Occipital lobe (tissue), 3 donors: ENCODE measurements at places on chromosomes 2 and 18. TPM values are rescaled to one million over a fixed set of nuclear protein-coding genes. Genes with fewer than 3 reads are reported as not detected.

Gene TMX3
- total RNA-seq = 84.7 TPM

- DNase-seq = no peak
These were observed 55.5 kb downstream of the SGPP2 start for GRCh38 chr2:222479859-222480258.

Gene KCNS3
- total RNA-seq = 3.4 TPM

- DNase-seq = no peak
These were observed 7.3 kb downstream of the ASPRV1 start for GRCh38 chr2:69954084-69954483.

Gene PXDN
- total RNA-seq = 35.6 TPM

Gene AGFG1
- 112 TPM for total RNA-seq

- DNase-seq = no peak
These were observed 87.1 kb downstream of the PXDN start for GRCh38 chr2:1656961-1657841.

DNA sequence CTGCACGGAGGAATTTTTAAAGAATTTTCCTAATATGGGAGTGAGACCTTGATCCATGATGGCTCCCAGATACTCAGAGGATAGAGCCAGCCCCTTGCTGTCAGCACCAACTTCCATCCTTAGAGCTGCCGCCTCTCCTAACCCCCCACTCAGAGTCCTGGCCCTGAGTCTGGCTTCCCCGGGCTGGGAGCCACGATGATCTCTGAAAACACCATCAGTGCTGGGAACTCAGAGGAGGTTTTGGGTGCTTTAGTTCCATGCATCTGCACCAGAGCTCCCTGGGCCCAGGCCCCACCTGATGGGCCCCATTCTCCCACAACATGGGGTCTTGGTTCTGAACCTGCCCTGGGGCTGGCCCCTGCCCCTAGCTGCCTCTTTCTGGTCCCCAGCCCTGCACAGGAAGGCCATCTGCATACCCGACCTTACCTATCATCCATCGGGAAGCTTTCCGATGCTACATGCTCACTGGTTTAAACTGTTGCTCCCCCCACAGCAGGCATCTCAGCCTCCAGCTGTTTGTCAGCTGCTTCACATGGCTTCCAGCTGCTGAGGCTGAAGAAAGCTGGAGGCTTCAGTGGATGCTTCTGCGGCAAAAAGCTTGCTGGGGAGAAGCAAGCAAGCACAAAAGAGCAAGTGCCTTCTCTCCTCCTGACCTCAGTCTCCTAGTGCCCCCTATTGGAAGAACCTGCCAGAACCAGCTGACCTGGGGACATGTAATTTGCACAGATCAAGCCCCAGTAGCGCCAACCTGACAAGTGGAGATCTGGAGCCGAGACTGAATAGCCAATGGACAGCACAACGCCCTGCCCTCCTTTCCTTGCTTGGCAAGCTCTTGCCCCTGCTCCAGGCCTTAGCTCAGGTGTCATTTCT, 24.2 kb upstream of the RHOB start:
- DNase-seq = no peak
